Neuronal stem cell (in vitro differentiated cells): ENCODE measurements at places on chromosomes 11 and 22.

- H3K4me3 ChIP-seq = no peak overlapping the region
- H3K27ac ChIP-seq = no peak overlapping the region
- H3K36me3 ChIP-seq = no peaks in the 10 kb centered on the region
- H3K27me3 ChIP-seq = no peaks in the 10 kb centered on the region
- DNase-seq = no peak
These were observed 590.5 kb downstream of the OPCML start for GRCh38 chr11:132941761-132942160.

DNA sequence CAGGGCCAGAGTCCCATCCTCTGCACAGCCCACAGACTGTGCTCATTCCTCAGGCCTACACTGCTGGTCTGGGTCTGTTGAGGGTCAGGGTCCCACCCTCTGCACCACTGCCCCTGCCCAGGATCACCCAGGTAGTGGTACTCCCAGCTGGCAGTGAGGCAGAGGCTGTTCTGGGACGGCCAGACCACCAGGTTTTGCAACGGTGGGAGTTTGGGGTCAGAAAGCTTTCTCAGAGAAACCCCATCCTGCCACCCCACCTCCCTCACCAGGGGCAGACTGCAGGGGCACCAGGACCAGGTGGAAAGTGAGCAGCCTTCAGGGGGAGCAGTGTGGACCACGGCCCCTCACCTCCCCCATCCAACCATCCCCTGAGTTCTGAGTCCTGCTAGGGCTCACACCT is 10.8 kb downstream of the NPTXR start:
- H3K36me3 ChIP-seq = no peaks in the 10 kb centered on the region
- peaks cover 63% of the 10 kb centered on the region for H3K27me3 ChIP-seq
- no peak overlapping the region for H3K4me3 ChIP-seq
- no peak for DNase-seq
- no peak overlapping the region for H3K27ac ChIP-seq

DNA sequence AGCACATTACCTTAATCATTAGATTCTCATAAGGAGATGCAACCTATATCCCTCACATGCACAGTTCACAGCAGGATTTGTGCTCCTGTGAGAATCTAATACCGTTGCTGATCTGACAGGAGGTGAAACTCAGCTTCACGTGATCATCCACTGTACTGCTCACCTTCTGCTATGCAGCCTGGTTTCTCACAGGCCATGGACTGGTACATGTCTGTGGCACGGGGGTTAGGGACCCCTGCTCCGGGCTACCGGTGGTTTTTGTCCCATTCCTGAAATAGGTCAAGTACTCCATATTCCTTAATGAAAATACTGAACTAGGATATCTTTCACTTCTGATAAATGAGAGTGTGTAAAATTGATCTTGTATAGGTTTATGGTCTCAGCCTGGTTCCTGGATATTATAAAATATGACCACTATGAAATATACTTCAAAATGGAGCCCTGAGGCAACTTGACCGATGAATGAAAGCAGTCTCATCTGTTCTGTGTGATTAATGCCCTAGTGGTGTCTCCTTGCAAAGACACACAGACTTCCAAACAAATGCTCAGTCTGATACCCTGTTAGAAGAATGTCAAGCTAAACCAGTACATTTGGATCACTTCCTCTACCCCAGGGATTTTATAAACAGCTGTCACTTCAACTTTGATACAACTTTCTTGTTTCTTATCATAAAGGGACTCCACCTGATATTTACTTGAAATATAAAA is 492.9 kb upstream of the ANO3 start:
- H3K4me1 ChIP-seq = no peaks in the 10 kb centered on the region
- no peaks in the 10 kb centered on the region for H3K36me3 ChIP-seq
- no peak overlapping the region for H3K4me3 ChIP-seq
- H3K27ac ChIP-seq = no peak overlapping the region
- H3K27me3 ChIP-seq = no peaks in the 10 kb centered on the region

GRCh38 chr22:49992921-49993648 is 19.5 kb downstream of the IL17REL start:
- no peak for DNase-seq
- H3K27me3 ChIP-seq = peaks cover 2% of the 10 kb centered on the region
- no peaks in the 10 kb centered on the region for H3K36me3 ChIP-seq
- H3K4me3 ChIP-seq = no peak overlapping the region
- no peak overlapping the region for H3K27ac ChIP-seq

GRCh38 chr11:117684731-117685130 is 112.3 kb downstream of the DSCAML1 start:
- no peaks in the 10 kb centered on the region for H3K36me3 ChIP-seq
- H3K4me3 ChIP-seq = no peak overlapping the region
- H3K4me1 ChIP-seq = no peaks in the 10 kb centered on the region
- no peak for DNase-seq
- H3K27me3 ChIP-seq = peaks cover 49% of the 10 kb centered on the region
